ENCODE measurements at places on chromosomes 16 and 17.
A peak's percentile ranks its signal among the peaks of the same experiment; 100 is the strongest.

GRCh38 chr16:2155977-2156848 lies 631 bp downstream of the TRAF7 start:
- DNase-seq = peak; percentile 56

- no peak for DNase-seq
These were observed 17.1 kb downstream of the CDH16 start for GRCh38 chr16:66901626-66902025.

GRCh38 chr16:85970016-85970733 lies 71.2 kb downstream of the IRF8 start:
- no peak for DNase-seq

DNA sequence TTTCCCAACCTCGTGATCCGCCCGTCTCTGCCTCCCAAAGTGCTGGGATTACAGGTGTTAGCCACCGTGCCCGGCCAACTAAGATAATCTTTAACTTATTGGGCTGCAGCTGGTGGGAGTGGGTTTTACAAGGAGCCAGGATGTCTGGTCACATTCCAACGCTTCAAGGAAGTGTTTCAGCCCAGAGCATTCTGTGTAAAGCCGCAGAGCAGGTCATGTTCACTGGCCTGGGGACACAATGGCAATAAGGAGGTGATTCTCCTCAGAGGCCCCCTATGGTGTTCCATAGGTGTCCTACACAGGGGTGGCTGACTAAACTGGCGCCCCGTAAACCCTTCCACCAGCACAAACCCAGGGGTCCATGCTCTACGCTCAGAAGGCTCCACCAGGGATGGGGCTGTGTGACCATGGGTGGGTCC lies 1.2 kb downstream of the QPRT start:
- DNase-seq = no peak

DNA sequence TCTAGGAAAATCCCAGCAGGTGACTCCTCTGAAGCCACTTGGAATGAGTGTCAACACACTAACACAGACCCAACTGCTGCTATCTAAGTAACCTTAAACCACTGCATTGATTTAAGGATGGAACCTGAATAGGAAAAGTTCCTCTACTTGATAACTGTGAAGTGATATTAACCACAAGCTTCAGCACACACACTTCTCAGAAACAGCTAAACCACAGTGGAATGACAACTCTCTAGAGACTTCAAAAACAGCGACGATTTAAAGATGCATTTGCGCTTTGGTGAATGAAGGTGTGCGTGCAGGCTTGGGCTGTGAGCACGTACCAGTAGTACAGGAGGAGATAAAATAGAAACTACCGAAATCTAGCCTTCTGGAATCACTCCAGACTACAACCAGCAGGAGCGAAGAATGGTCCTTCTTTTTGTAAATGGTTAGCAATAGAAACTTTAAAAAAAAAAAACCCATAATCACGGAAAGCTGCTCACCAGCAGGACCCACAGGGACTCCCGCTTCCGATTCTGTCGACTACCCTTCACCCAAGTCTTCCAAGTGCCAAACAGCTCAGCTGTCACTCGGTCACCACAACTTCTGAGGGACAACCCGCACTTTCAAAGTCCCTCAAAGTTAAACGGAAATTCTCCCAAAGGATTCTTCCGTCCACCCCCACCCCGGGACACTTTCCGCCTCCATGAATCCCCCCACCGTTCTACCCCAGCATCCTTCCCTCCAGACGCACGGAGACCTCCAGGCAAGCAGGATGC lies 137.7 kb upstream of the CORO6 start:
- DNase-seq = peak; percentile 36

GRCh38 chr17:80106176-80106575 lies 4.8 kb downstream of the GAA start:
- DNase-seq = no peak

GRCh38 chr17:77888242-77889134 lies 70.0 kb upstream of the TNRC6C start:
- DNase-seq = no peak

DNA sequence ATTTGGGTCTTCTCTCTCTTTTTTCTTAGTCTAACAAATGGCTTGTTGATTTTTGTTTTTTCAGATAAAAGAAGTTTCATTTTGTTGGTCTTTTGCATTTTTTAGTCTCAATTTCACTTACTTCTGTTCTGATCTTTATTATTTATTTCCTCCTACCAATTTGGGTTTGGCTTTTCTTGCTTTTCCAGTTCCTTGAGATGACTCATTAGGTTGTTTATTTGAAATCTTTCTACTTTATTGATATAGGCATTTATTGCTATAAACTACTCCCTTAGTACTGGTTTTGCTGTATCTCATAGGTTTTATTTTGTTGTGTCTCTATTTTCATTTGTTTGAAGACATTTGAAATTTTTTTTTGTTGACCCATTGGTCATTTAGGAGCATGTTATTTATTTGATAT lies 152.2 kb upstream of the MPHOSPH6 start:
- no peak for DNase-seq

DNA sequence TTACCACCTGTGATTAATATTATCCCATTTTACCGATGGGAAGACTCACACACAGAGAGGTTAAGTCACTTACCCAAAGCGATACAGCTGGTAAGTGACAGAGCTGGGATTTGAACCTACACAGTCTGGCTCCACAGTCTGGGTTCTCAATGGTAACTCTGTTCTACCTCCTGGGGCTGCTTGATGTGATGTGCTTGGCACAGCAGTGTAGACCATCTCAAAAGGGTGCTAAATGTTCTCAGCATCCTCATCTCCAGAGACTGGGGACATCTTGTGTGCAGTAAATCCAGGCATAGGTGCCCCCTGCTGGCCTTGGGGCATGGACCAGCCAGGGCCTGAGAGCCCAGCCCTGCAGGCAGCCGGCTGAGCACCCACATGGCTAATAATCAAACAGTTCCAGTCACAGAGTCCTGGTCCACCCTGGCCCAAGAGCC lies 15.4 kb upstream of the KATNB1 start:
- DNase-seq = peak; percentile 33

DNA sequence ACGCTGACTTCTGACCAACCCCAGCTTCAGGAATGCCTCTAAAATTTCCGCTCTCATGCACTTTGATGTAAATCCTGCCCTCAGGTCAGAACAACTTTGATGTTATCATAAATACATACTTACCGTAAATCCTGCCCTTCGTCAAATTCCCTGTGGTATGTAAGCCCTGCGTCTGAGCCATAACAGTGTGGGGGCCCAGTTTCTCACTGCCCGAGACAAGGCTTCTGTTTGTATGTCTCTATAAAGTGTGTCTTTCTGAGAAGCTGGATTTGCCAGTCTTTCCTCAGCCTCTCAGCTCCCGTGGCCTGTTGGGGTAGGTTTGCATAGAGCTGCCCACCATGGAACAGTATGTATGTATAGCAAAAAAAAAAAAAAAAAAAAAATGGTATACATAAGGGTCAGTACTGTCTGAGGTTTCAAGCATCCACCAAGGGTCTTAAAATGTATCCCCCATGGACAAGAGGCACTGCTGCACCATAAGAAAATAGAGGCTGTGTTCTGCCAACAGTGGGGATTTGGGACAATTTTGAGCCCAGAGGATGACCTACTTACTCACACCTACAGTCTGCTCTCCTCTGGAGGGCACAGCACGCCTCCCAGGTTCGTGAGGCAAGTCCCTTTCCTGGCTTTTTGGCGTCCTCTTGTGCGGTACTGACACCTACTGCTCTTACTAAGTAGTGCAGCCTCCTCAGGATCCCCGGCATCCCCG lies 17.5 kb downstream of the PRMT7 start:
- peak; percentile 75 for DNase-seq

GRCh38 chr16:22328081-22328725 lies 31.0 kb downstream of the POLR3E start:
- DNase-seq = no peak

GRCh38 chr17:34582185-34582900 lies 3.0 kb downstream of the TMEM132E start:
- no peak for DNase-seq

DNA sequence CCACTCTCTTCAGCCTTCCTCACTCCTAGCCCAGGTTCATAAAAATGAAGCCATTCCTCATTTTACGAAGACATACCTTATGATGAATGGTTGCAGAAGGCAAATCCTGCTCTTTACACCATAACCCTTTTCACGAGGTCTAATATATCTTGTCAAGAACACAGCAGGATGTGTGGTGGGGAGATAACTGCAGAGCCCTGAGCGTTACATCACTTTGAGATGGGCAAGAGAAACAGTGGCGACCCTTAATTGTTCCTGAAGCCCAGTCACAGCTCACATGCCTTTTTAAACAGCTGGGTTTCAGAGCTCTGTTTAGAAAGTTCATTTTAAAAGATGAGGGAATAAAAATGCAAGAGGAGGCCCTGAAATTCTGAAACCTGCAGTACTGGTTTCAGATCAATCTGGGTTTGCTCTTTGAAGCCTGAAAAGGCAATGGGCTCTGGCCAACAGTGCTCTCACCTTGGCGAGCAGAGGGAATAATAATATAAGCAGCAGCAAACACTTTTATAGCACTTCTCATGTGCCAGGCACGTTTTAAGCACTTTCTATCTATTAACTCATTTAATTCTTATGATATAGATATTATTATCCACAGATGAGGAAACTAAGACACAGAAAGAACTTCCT lies 2.9 kb downstream of the FAM117A start:
- no peak for DNase-seq

DNA sequence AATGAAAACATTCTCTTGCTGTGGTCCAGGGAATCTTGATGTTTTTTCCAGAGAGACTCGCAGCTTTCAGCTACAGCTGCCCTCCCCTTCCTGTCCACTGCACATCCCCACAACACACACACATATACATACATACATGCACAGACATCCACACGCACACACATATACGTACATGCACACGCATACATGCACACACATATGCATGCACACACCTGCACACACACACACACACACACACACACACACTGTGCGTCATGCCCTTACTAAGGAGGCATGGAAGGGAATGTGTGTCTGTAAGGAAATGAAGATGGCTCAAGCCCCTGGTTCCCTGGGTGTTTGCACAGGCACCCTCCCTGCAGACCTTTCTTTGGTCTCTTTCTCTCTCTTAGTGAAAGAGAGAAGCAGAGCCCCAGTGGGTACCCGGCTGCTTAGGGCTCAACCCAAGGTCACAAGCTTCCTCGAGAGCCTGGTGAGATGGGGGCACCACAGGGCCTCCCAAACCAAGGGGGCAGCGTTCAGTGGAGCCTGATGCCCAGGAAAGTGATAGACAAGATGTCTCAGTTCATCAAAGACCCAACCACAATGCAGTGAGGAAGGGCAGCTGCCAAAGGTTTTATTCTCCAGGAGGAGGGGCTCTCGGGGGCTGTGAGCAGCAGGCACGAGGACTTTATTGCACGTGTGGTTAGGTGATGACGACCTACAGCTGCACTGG lies 33.3 kb downstream of the TNFRSF13B start:
- DNase-seq = no peak

- peak; percentile 94 for DNase-seq
These were observed 144.8 kb upstream of the RPH3AL start for GRCh38 chr17:497241-498034.

DNA sequence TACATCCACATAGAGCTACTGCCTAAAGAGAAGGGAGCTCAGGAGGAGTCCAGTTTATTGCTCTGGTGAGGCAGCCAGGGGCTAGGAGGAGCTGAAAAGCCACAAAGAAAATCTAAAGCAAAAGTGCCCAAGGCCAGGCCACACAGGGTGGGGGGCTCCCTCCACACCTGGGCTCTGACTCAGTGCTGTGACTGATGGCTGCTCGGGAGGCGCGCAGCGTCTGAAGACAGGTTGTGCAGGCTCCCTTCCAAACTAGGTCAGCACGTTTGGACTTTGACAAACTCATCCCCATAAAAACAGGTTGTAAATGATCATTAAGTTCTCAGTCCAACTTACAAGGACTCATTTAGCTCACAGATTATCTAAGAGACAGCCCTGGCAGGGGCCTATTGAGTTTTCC lies 22.2 kb upstream of the LCMT1 start:
- DNase-seq = no peak

GRCh38 chr17:50095626-50096037 lies 481 bp downstream of the PDK2 start:
- DNase-seq = no peak

DNA sequence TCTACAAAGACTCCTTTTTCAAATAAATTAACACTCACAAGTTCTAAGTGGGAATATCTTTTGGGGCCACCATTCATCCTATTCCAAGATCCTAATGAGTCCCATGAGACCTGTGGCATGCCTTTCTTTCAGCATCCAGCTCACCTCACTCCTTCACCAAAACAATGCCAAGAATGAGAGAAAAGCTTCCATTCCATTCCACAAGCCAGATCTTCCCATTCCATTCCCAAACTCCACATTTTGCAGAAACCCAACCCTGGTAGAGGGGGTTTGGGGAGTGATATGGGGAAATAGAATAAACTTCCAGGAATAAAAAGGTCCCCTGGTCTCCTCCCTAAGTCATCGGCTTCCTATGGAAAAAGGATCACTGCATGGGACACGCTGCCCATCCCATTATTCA lies 392.2 kb downstream of the NPIPA8 start:
- DNase-seq = peak; percentile 14

GRCh38 chr17:17297217-17297616 lies 6.0 kb upstream of the NT5M start:
- peak; percentile 84 for DNase-seq

- no peak for DNase-seq
These were observed 225.4 kb downstream of the CNTNAP4 start for GRCh38 chr16:76502555-76502954.

- no peak for DNase-seq
These were observed 160.4 kb downstream of the KCNJ2 start for GRCh38 chr17:70329721-70330120.

GRCh38 chr16:84800158-84800978 lies 19.4 kb upstream of the CRISPLD2 start:
- DNase-seq = no peak

GRCh38 chr17:260031-260791 lies 78.8 kb upstream of the DOC2B start:
- no peak for DNase-seq

GRCh38 chr17:27577884-27578717 lies 52.9 kb upstream of the LGALS9 start:
- peak; percentile 69 for DNase-seq

DNA sequence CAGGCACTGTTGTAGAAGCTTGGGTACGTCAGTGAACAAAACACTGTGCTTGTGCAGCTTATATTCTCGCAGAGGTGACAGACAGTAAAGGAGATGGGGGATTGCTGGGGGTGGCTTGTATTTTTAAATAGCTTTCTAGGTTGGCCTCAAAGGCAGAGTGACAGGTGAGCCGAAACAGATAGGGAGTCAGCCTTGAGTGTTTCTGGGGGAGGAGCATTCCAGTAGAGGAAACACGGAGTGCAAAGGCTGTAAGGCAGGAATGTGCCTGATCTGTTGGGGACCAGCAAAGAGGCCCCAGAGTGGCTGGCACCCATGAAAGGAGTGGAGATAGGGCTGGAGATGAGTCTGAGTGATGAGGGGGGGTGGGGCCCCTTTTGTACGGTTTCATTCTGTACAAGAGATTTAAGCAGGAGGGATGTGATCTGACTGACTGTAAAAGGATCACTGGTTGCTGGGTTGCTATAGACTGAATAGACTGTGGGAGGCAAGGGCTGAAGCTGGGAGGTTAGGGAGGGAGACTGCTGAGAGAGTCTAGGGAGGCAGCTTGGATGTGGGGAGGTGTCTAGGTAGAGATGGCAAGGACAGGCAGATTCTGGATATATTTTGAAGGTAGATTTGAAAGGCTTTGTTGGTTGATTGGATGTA lies 15.2 kb downstream of the NUP93 start:
- DNase-seq = no peak
